ENCODE measurements at places on chromosomes 5 and 9. TPM values are rescaled to one million over a fixed set of nuclear protein-coding genes. Genes with fewer than 3 reads are reported as not detected.

The SPINK5 gene
- total RNA-seq: not detected

The PTGS1 gene
- 1.4 TPM for total RNA-seq

The GDA gene
- total RNA-seq: 1.8 TPM

The SLC34A1 gene
- not detected for total RNA-seq

The ECSCR gene
- total RNA-seq: 6.6 TPM

The RFX3 gene
- total RNA-seq: 22.7 TPM

The CEL gene
- 1.8 TPM for total RNA-seq

The DAB2 gene
- total RNA-seq: 34.1 TPM

The IL7R gene
- total RNA-seq: 2.5 TPM

The GOLPH3 gene
- 81.1 TPM for total RNA-seq

The FRMD3 gene
- total RNA-seq: 5.8 TPM

The PKD2L2 gene
- not detected for total RNA-seq

The HACD4 gene
- total RNA-seq: 3.2 TPM

The FAM169A gene
- 3.2 TPM for total RNA-seq

The GZMA gene
- 0.99 TPM for total RNA-seq

The SPOCK1 gene
- 5.1 TPM for total RNA-seq

The ACTBL2 gene
- total RNA-seq: not detected

The NFIL3 gene
- total RNA-seq: 42.0 TPM

The TMEM174 gene
- not detected for total RNA-seq

The SLCO4C1 gene
- 0.10 TPM for total RNA-seq

The ZNG1A gene
- total RNA-seq: 26.4 TPM

The HOMER1 gene
- total RNA-seq: 10.9 TPM

The UGT3A2 gene
- total RNA-seq: not detected

The SLC22A4 gene
- 7.7 TPM for total RNA-seq

The CTSV gene
- not detected for total RNA-seq

The OSMR gene
- total RNA-seq: 87.1 TPM

The HEMGN gene
- not detected for total RNA-seq

The OMD gene
- total RNA-seq: 17.5 TPM

The HINT1 gene
- 103 TPM for total RNA-seq

The FOXD4L5 gene
- total RNA-seq: not detected

The ESM1 gene
- 0.23 TPM for total RNA-seq

The CENPH gene
- total RNA-seq: 2.3 TPM

The IZUMO3 gene
- total RNA-seq: not detected

All from ovary (tissue), 10 donors.